ENCODE measurements at places on chromosomes 7 and 10. TPM values are rescaled to one million over a fixed set of nuclear protein-coding genes. Genes with fewer than 3 reads are reported as not detected.

GRCh38 chr10:43409385-43410109, 561 bp upstream of the HNRNPF start:
- no peak for DNase-seq

DNA sequence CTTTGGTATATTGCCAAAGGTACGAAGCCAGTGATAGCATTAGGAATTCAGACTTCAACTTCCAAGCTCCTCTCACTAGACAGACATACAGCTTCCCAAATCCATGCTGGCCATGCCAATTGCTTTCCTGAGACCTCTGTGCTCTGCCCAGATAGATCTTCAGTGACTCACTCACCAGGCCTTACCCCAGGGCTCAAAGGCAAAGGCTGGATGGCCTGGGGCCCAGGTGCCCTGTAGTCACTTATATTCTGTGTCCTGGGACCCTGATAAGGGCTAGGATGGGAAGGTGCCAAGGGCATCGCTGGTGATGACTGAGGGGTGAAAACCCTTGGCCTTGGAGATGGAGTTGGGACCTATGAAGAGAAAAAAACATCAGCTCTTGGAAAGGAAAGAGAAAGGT, 27.7 kb downstream of the WNT8B start:
- DNase-seq = no peak

DNA sequence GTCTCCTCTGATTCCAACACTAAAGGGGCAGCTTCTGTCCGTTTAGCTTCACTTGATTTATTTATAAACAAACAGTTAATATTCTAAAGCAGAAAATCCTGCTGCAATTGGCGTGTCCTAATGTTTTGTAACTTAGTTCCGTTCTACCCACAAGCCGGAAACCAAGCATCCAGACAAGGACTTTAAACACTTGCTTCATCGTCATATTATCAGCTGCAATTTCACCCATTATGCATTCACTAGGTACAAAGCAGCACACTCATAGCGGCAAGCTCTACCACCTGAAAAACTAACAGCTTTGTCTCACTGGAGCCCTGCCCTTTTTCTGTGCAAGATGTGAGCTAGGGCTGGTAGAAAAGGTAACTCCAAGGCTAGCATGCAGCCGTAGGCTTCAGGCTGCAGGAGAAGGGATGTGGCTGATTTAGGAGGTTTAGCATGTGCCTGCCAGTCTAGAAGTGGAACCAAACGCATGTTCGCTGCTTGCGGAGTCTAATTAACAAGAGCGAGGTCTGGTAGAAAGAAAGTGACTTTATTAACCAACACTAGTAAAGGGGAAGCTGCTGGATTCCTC, 43.7 kb upstream of the BPGM start:
- no peak for DNase-seq

DNA sequence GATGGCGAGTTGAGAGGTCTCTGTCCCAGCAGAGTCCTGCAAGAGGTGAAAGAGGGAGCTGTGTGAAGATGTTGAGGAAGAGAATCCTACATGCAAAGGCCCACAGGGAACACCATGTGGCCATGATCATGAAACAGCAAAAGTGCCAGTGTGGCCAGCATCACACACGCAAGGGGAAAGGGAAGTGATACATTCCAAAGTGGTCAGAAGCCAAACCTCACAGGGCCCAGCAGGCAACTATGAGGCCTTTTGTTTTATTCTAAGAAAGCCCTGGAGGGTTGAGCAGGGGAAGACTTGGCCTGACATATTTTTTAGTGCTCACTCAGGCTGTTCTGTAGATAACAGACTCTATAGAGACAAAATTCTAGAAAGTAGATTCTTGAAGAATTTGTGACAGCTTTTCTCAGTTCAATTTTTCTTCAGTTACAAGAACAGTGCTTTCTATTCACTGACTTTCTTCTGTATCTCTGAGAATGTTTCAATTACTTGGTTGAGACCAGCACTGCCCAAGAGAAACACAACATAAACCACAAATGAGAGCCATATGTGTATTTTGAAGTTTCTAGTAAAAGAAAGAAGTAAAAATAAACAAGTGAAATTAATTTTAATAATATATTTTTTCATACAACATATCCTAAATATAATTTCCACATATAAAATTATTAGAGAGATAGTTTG, 82.3 kb downstream of the HTR7 start:
- DNase-seq = peak; percentile 64

GRCh38 chr10:10047426-10047825, 970.2 kb upstream of the CELF2 start:
- no peak for DNase-seq

- DNase-seq = no peak
Measured at GRCh38 chr10:100715445-100716385, 29.7 kb upstream of the PAX2 start.

- DNase-seq = no peak
Measured at GRCh38 chr10:16989826-16990293, 139.8 kb downstream of the CUBN start.

- DNase-seq = no peak
Measured at GRCh38 chr10:80856186-80856585, 318.5 kb downstream of the SH2D4B start.

GRCh38 chr7:131076032-131076431, 251.6 kb upstream of the MKLN1 start:
- DNase-seq = peak; percentile 75

- DNase-seq = no peak
Measured at GRCh38 chr7:2460641-2461040, 15.6 kb downstream of the GRIFIN start.

- DNase-seq = no peak
Measured at GRCh38 chr7:87426160-87426559, 49.3 kb downstream of the ABCB4 start.

- peak; percentile 57 for DNase-seq
Measured at GRCh38 chr10:51397695-51398094, 301.7 kb downstream of the CSTF2T start.

DNA sequence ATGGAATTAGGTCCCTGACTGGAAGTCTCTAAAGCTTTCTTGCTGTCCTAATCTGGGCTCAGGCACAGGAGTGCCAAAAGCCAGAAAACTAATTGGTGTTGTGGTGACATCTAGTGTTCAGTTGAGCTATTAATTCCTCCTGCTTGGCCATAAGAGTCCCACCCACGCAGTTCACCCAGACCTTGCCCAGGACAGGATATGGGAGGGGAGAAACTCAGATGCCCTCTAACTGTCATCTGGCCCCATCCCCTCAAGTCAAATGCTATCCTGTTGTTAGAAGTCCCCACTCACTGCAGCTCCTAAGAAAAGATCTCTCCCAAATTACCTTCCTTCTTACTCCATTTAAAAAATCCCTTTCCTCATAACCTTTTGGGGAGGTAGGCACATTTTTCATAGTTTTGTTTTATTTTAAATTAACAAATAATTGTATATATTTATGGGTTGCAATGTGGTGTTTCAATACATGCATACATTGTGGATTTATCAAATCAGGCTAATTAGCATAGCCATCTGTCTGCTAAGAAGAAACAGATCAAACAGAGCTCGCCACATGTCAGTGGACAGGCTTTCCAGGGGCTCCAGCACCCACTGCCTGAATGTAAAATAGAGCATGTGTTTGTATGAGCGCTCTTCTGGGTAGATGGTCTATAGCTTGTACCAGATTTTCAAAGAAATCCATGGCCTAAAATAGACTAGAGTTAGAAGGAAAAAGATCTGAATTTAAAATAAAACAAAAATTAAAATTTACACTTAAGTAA, 84.0 kb downstream of the GSAP start:
- peak; percentile 80 for DNase-seq

- no peak for DNase-seq
Measured at GRCh38 chr10:12684784-12685183, 316.7 kb downstream of the CCDC3 start.

DNA sequence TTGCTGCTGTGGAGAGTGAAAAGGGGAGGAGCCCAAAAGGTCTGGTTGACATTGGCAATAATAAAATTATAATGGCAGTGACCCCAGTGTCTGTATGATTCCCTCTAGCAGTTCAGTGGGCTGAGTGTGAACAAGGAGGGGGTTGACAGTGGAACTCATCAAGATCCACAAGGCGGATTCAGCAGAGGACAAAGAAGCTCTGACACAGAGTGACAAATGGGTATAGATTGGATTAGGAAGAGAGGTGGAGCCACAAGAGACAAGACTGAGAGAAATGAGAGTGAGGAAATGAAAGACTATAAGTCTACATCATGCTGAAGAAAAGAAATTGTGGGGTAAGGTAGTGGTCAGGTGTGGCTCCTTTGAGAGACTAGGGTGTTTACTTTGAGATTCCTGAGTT, 58.9 kb downstream of the CCDC71L start:
- no peak for DNase-seq

- DNase-seq = no peak
Measured at GRCh38 chr10:100977436-100977835, 8.1 kb downstream of the SEMA4G start.

DNA sequence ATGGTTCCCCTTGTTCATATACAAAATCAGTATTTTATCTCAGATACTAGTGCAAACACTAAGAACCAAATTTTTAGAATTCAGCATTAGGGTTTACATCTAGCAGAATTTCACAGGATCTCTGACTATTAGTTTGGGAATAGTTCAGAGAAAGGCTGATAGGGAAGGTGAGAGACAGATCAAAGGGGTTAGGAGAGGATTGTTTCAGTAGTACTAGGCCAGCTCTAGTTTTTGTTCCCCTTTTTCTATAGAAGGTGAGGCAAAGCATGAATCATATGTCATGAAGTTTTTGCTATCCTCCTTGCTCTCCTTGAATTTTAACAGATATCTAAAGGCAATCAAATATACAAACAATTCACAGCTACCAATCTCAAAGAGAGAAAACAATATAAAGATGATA, 26.1 kb upstream of the CTNNA3 start:
- DNase-seq = no peak

DNA sequence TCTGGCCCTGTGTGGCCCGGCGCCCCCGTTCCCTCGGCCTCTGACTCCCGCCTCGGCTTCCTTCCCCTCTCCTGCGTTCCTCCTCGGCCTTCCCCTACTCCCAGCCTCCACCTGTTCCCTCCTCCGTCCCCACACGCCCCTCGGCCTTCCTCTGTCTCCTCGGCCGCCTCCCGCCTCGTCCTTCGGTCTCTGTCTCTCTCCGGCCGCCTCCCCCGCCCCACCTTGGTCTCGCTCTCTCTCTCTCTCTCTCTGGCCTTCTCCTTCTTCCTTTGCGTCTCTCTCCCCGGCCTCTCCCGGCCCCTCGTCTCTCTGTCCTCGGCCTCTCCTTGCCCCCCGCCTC, 588 bp downstream of the GET4 start:
- peak; percentile 56 for DNase-seq

PIK3CG gene
- not detected for polyA plus RNA-seq

CYP26A1 gene
- not detected for polyA plus RNA-seq

CLCN1 gene
- polyA plus RNA-seq = 0.09 TPM

VWA2 gene
- polyA plus RNA-seq = 0.34 TPM

VSIR gene
- 26.5 TPM for polyA plus RNA-seq

AVPI1 gene
- polyA plus RNA-seq = 22.9 TPM

TEX36 gene
- not detected for polyA plus RNA-seq

PTEN gene
- 16.3 TPM for polyA plus RNA-seq

DENND2A gene
- polyA plus RNA-seq = 0.25 TPM

SPDYE1 gene
- polyA plus RNA-seq = not detected

ZNF425 gene
- polyA plus RNA-seq = 1.7 TPM

CACNB2 gene
- polyA plus RNA-seq = not detected

OPALIN gene
- polyA plus RNA-seq = not detected

GIMAP4 gene
- not detected for polyA plus RNA-seq

CALHM2 gene
- polyA plus RNA-seq = 7.9 TPM

Data from mammary epithelial cell (primary cell).